Frontal cortex (tissue), 4 donors: ENCODE measurements at places on chromosomes 12 and 14.

DNA sequence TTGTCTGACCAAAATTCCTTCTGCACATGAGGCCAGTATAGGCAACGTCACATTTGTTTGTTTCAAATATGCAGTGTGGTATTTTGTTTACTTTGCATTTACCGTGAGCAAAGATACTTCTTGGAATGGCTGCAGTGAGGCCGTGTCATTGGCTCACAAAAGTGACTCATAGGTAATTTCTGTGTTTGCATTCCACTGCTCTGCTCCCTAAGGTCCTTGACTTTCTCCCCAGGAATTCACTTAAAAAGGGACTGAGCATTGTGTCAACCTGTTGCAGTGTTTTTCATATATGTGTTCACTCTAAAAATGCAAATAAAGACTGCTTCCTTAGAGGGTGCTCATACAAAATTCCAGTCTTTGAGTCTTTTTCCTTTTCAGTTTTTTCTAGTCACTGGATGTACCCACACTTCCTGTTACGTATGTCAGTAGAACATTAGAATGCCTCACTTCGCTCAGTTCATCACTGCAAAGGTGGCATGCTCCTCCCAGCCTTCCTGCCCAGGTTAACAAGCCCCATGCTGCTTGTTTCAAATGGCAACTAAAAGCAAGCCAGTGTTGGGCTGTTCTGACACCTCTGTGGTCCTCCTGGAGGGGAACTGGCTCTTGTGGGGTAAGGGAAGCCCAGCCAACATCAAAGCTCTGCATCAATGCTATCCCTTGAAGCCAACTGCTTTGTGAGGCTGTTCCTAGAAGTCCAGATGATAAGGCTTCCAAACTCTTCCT is 9.1 kb downstream of the C12orf76 start:
- DNase-seq, result no peak

GRCh38 chr14:100426314-100426713 is 103.2 kb downstream of the SLC25A47 start:
- no peak for DNase-seq

GRCh38 chr12:91213-91612 is 24.6 kb downstream of the IQSEC3 start:
- DNase-seq, result no peak

GRCh38 chr14:100989924-100990323 is 86.4 kb upstream of the RTL1 start:
- DNase-seq, result no peak

DNA sequence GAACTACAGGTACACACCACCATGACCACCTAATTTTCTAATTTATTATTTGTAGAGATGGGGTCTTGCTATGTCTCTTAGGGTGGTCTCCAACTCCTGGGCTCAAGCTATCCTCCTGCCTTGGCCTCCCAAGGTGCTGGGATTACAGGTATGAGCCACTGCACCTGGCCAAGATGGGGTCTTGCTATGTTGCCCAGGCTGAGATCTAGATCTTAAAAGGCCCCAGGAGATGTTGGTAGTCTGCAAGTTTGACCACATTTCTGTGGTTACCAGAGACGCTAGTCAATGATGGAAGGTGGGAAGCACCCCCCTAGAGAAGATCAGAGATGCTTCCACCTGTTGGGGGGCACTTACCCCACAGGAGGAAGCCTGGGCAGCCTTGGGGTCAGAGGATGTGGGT is 34.7 kb downstream of the FOXN4 start:
- DNase-seq, result no peak

- DNase-seq, result no peak
Measured at GRCh38 chr12:102435827-102436436, 44.4 kb downstream of the IGF1 start.

DNA sequence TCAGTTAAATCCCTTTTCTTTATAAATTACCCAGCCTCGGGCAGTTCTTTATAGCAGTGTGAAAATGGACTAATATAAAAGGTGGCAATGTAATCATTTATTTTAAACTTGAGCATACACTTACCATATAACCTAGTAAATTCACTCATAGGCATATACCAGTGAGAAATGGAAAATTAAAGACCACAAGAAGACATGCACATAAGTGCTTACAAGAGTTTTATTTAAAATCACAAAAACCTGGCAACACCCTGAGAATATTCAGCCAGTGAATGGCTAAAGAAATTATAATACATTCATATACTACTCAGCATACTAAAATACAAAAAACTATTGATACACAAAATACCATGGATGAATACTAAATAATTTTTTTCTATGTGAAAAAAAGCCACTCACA is 1017.5 kb upstream of the TMEM132C start:
- no peak for DNase-seq

- no peak for DNase-seq
Measured at GRCh38 chr12:111084605-111085004, 164.2 kb upstream of the MYL2 start.

DNA sequence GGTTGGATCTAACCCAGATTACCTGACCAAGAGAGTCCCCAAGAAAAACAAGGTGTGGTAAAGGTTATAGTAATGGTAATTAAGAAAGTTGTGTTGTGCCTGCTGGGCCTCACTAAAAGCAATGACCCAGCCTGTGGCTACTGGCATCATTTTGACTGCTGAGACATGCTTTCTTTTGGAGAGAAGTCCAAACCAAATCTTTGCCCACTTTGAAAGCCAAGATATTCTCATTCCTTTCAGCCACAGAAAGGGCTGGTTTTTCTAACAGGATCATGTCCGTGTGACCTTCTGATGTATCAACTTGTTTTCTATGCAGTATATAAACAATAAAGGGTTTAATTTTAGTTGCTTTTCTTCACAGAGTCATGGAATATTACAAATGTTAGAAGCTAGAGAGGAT is 388.6 kb downstream of the RAD51B start:
- DNase-seq, result no peak

- DNase-seq, result no peak
Measured at GRCh38 chr12:46558677-46559076, 186.1 kb upstream of the SLC38A2 start.

DNA sequence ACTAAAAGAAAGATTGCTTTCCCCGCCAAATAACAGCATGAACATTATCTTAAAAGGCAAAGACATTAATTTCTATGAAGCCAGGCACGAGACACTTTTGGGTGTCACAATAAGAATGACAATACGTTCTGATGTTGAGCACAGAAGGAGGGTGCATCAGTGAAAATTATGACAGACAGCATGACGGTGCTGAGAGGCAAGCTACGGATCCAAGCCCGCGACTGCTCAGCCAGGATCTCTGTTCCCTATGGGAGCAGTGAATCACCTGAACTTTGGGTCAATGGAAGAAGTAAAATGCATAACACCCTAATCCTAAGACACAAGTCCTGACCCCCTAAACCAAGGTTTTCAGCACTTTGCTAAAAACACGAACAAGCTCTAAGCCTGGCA is 51.7 kb downstream of the SLC25A47 start:
- no peak for DNase-seq

DNA sequence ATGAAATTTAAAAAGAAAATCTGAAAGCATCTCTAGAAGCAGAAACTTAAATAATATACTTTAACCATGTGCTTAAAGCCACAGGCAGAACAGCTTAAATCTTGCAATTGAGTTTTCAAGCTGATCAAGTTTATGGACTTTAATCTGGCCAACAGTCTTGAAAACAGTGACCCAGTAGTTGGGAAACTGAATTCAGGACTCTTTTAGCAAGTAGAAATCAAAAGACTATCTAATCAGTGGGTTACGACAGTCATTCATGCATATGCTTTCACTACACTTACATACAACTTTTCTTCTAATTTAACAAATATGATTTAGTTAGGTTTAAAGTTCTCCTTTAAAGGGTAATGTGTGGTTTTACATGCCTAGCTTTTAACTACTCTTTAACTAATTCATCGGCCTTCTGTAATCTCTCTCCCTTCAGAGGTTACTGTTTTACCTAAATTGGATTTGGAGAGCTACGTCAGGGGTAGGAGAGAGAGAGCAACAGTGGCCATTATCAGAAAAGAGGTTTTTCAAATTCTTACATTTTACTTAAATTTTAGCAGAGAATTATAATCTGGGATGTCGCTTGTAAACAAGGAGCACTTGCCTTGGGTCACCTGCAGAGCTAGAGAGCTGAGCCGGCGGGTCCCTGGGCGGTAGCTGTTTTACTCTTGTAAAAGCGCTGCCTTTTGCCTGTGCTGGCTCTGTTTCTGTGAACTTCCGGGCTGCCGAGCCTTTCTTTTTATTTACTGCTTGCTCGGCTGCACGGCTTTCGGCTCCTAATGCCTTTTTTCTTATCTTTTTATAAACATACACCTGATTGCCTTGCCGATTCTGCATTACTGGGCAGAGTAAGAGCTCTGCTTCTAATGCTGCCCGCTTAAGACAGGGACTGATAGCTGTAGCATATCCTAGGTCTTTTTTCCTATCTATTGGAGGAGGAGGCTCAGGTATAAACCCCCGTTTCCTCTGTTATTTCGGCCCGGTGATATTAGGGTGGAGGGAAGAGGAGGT is 17.4 kb upstream of the LYZ start:
- no peak for DNase-seq

- no peak for DNase-seq
Measured at GRCh38 chr12:130339951-130340350, 2.3 kb downstream of the PIWIL1 start.

GRCh38 chr14:86331341-86331740 is 801.4 kb downstream of the FLRT2 start:
- no peak for DNase-seq

DNA sequence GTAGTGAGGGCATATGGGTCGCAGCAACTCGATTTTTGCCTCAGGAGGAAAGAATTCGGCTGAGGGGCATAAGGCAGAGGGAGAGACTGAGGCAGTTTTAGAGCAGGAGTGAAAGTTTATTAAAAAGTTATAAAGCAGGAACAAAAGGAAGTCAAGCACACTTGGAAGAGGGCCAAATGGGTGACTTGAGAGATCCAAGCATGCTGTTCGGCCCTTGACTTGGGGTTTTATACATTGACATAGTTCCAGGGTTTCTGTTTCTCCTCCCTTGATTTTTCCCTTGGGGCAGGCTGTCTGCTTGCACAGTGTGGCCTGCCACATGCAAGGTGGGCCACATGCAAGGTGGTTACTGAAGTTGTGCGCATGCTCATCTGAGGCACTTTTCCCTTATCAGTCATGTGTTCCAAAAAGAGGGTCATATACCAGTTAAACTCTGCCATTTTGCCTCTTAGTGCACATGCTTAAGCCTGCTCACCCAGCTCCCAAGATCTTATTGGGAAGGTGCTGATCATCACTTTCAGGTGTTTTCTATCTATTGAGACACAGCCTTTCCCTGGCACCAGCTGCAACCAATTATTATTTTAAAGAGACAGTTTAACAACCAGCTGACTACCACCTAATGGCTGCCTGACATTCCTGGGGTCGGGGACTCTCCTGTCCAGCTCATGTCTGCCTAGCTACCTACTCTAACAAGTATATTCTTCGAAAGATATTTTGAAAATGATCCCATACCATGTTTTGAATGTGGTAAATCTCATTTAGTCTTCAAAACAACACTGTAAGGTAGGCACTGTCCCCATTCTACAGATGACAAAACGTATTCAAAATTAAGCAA is 19.9 kb downstream of the PTGER2 start:
- no peak for DNase-seq

- DNase-seq, result no peak
Measured at GRCh38 chr14:104318558-104319490, 180.4 kb downstream of the KIF26A start.

DNA sequence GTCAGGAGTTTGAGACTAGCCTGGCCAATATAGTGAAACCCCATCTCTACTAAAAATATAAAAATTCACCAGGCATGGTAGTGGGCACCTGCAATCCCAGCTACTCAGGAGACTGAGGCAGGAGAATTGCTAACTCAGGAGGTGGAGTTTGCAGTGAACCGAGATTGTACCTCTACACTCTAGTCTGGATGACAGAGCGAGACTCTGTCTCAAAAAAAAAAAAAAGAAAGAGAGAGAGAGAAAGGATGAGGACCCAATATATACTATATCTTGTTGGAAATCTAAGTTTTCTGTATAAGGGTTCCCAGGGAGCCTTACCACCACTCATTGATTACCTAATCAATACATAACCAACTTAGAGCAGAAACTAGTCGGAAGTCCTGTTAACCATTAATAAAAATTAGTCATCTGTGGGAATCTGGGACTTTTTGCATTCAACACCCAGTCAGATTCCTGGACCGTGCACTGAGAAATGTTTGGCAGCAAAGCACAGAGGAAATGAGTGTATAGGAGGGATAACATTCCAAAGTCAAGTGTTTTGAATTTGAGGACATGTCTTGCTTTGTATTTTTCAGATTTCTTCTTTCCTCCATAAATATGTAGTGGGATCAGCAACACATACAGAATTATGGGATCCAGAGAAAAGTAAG is 44.8 kb upstream of the NR2C1 start:
- DNase-seq, result no peak

- no peak for DNase-seq
Measured at GRCh38 chr12:78562368-78563205, 302.0 kb upstream of the SYT1 start.

DNA sequence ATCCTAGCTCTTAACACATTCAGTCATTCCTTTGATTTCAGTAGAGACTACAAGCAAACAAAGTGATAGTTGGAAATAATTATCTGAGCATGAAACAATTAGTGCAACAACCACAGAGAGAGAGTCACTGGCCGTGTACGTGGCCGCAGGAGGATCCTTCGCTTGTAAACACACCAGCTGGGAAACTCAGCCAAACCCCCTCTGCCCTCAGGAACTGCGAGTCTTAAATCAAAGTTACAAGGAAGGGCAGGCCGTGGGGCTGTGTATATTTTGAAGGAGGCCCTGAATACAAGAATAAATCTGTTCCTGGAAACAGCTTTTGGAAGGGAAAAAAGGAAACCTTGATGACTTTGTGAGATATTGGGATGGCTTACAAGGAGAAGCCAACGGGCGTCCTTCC is 164.5 kb downstream of the ANO2 start:
- no peak for DNase-seq
